ENCODE measurements at places on chromosomes 4 and X.

GRCh38 chrX:70262952-70263567 lies 3.1 kb upstream of the P2RY4 start:
- no peak for DNase-seq

DNA sequence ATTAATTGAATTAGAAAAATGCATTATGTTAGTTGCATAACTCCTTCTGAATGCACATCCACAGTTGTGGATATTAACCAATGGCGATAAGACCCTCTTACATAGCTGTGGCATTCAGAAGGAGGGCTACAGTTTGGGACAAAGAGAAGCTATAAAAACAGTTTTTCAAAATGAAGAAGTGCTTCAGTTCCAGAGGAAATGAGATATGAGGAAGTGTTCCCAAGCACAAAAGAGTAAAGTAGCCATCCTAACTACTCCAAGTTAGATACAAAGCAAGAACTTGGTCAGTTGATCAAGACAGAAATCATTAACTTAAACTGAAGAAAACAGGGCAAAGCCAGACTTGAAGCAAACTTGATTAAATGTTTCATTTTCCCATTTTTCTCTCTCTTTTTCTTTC lies 17.2 kb upstream of the ADGRL3 start:
- DNase-seq = no peak

DNA sequence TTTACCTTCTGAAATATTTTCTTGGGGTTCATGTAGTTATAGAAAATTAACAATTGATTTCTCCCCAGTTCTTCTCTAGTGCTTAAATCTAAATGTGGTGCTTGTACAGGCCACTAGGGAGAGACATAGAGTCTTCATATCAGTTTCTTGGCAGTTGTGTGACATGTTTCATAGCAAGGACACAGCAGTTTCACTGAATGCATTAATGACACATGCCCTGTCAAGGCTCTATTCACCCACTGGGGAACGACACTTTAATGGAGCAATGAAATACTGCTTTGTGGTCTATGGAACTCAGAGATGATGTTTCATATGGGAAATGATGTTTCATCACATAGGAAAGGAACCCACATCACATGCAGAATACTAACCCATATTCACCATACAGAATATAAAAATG lies 2.8 kb downstream of the VEGFC start:
- no peak for DNase-seq

DNA sequence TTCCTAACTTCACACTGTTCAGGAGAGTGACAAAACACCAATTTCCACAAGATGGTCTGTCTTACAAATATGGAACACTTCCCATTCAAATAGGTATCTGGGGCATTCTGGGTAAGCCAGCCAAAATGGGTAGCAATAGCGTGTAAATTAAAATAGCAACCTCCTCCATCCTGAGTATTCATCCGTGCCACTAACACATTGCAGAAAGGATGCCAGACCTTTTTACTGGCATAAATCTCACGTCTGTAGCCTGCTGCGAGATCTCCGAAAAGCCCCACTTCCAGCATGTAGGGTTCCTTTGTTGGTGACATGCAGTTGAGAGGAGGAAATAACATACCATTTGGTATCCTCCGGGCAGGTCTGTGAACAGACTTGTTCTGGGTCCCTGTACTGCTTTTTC lies 52.7 kb upstream of the RAI2 start:
- DNase-seq = no peak

DNA sequence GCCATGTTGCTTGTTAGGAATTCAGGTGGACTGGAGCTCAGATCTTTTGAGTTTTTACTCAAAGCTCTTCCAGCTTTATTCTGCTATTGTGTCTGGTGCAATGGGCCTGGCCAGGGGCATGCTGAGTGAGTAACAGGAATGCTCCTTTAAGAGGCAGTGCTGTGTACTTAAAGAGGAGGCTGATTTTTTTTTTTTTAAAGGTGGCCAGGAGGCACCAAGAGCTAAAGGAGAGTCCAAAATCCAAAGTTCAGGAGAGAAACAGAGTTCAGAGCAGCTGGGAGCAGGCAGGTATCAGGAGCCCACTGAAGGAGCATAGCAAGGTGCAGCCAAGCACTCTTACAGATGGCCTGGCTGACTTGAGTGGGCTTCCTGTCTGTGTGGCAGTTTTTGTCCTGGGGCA lies 178.7 kb downstream of the FMR1NB start:
- peak; percentile 27 for DNase-seq

DNA sequence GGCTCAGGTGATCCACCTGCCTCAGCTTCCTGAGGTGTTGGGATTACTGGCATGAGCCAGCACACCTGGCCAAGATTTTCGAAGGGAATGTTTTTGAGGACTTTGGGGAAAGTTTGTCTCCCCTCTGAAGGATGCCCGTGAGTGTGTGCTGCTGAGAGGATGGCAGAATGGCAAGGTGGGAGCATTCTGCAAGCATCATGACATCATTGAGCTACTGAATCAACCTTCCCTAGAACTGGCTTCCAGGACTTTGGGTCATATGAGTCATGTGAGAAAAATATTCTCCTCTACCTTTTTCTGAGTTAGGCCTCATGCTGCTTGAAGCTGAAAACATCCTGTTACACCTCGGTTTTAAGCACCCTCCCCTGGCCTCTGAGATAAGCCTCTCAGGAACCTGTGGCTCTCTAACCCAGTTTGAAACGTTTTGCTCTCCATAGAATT lies 31.0 kb downstream of the TMEM131L start:
- no peak for DNase-seq

GRCh38 chrX:17768997-17769396 lies 31.7 kb downstream of the SCML1 start:
- no peak for DNase-seq

DNA sequence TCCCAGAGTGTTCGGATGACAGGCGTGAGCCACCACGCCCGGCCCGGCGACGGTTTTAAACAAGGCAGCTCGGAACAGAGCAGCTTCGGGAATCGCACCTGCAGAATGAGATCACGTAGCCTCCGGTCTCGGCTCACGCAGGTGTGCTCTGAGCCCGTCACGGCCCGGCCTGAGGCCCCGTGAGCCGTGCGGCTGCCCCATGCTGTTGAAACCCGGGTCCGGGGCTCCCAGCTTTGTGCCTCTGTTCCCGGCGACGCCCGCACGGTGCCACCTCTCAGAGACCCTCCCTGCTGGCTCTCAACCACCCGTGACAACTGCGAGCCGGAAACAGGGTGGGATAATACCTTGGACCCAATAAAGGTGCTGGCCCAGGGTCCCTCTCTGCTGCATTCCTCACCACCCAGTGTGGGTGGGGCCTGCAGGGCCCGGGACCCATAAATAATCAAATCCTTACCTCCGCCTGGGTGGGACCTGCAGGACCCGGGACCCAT lies 13.4 kb upstream of the PLCXD1 start:
- peak; percentile 71 for DNase-seq
